ENCODE measurements at places on chromosomes 3 and 15.

- DNase-seq: no peak
Measured at GRCh38 chr15:80003171-80003570, 32.2 kb upstream of the BCL2A1 start.

DNA sequence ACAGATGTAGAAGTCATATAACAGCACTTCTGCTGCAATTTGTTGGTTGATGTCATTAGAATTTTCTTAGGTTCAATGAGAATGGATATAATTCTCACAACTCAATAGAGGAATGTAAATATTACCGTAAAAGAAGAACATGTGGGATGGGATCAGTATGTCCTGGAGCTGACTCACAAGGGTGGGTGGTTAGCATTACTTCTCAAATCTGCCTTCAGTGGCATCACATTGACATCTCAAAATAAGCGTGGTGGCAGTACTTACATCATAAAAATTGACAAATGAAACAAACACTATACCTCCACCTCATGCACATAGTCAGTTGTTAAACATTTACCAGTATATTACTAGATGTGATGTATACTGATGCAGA, 1068.0 kb upstream of the CADM2 start:
- no peak for DNase-seq

DNA sequence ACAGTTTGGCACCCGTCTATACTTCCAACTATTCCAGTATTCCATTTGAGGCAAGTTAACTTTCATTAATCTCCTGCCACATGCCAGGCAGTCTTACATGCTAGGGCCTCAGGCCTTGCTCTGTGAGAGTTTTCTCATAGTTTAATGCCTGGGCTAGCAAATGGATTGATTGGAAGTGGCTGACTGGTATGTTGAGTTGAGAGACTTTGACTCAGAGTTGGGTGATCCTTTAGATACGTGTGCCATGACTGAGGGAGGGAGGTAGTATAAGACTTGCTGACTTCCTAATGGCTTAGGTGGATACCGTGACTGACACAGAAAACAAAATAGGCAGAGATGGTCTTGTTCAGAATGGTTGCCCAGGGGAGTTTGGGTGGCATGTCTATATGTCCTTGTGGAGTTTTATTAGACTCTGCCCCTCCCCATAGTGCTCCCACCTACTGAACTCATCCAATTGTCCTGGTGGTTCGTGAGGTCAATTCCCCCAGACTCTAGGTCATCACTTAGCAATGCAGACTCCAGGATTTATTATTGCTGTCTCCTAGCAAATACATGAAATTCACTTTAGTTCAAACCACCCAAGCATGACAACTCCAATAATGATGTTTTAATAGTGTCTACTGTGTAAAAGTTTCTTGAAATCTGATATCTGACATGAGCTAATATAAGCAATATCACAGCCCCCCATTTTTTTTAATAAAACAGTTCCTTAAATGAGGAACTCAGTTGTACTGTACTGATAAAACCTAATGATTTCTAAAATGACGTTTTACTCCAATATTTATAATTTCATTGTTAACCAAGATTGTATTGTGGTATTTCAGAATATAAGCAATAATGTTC, 413.9 kb upstream of the MDFIC2 start:
- no peak for DNase-seq

GRCh38 chr3:183212565-183212964, 40.5 kb upstream of the B3GNT5 start:
- DNase-seq: no peak

DNA sequence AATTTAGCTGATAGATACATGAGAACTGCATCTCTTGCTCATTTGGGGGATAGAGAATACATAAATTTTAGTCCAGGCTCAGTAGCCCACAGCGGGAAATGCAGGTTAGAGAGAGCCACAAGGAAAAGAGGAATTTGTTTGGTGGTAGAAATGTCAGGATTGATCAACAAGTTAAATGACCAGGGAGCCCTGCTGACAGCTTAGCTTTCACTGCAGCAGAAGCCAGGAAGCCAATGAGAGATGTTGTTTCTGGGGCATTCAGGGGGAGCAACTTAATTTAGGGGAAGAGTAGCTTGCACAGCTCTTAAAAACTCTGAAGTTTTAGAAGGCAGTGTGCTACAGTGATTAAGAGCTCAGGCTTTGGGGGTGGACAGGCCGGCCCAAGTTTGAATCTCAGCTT, 22.7 kb downstream of the ARHGEF26 start:
- no peak for DNase-seq

DNA sequence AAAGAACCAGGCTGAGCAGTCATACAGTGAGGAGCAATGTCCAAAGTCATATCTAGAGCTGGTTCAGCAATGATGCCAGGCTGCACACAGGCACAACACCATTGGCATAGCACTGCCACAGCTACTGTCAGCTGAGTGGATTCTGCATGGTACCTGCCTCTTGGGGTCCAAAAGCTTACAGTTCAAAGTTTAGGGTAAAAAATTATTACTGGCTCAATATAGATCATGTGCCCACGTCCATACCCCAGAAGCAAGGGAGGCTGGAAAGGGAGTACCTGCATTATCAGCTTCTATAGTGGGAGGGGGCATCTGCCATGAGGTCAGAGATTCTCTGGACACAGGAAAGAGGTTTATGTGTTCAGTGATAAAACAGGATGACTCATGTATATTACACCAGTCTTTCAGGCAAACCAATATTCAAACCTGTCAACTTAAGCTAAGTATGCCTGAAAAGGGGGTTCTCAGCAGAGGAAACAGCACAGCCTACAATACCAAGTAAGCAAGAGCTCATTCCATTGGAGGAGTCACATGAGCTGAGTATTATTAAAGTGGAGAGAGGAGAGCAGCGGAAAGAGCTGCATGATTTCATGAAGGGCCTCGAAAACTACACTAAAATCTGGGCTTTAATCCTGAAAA, 99.0 kb downstream of the ANO10 start:
- no peak for DNase-seq

- no peak for DNase-seq
Measured at GRCh38 chr15:76349301-76350070, 12.9 kb downstream of the ISL2 start.

DNA sequence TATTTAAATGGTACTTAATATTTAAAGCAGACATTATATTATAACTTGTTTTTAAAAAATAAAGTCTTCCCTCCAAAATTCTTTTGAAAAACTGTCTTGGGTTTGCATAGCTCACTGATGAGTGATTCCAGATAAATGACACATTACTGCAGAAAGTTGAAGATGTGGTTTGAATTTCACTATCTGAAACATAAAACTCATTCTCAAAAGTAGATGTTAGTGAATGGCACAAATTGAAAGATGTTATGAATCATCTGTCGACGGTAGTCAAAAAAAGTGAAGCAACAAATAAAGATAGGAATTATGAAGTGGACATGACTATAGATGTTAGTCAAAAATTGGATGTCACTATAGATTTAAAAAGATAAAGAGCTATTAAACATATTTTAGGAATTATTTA, 280.5 kb downstream of the GAP43 start:
- DNase-seq: no peak

- DNase-seq: no peak
Measured at GRCh38 chr15:30816430-30816829, 87.3 kb upstream of the FAN1 start.

DNA sequence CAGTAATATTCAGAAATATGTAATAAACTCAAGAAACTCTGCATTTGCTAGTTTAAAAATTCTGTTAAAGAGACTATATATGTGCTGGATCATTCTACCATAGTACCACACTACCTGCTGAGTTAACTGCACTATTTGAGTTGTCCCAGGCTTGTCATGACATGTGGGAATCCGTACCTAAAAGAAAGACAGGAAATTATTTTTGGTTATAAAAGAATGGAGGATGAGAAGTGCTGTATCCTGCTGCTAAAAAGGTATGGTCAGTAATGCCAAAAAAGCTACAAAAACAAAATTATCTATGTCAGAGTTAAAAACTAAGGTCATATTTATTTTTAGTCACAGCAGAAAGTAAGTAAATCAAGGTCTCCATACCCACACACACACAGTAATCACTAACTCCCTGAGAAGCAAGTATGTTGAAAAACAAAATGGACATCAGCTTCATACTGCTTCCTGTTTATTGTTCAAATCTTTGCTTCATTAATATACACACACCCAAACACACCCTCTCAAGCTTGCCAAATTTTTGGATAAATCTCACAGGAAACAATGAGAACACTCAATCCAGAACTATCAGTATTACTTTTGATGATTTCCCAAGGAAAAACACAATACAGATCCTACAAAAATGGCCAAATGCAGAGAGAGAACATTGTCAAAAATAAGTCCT, 33.7 kb downstream of the DENND6A start:
- no peak for DNase-seq

- DNase-seq: no peak
Measured at GRCh38 chr15:38733331-38733730, 168.7 kb upstream of the RASGRP1 start.

- no peak for DNase-seq
Measured at GRCh38 chr15:72735111-72735510, 48.4 kb downstream of the ADPGK start.

GRCh38 chr3:101256511-101256910, 63.9 kb downstream of the IMPG2 start:
- DNase-seq: no peak

DNA sequence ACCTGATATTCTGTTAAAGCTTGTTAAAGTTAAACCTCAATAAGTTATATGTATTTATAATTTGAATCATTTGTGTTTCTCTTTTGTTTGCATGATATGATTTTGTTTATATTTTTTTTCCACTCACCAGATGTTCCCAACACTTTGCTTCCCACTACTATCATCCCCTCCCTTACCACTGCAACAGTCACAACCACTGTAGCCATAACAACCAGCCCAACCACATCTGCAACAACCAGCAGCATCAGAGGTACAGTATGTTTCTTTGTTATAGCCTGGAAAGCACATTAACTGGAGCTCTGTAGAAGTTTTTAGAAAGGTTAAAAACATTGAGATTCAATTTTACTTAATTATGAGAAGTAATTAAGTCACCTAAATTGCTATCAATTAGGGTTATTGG, 1011.9 kb downstream of the VGLL3 start:
- DNase-seq: no peak

DNA sequence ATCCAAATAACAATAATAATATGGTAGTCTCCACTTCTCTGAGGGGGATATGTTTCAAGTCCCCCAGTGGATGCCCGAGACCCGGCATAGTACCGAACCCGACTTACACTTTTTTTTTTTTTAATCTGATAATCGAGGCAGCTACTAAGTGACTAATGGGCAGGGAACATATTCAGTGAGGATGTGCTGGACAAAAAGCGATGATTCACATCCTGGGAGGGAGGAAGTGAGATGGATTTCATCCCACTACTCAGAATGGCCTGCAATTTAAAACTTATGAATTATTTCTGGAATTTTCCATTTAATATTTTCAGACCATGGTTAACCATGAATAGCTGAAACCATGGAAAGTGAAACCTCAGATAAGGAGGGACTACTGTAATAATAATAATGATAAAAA, 49.5 kb upstream of the SELENOK start:
- DNase-seq: no peak
